ENCODE measurements at places on chromosomes 16 and 17.
A peak's percentile ranks its signal among the peaks of the same experiment; 100 is the strongest.

GRCh38 chr16:69561901-69562300 is 3.9 kb upstream of the NFAT5 start:
- no peak for DNase-seq

- no peak for DNase-seq
Observed at GRCh38 chr16:24353622-24354021, 97.5 kb downstream of the CACNG3 start.

GRCh38 chr17:69928611-69929010 is 146.4 kb upstream of the KCNJ16 start:
- peak; percentile 81 for DNase-seq

DNA sequence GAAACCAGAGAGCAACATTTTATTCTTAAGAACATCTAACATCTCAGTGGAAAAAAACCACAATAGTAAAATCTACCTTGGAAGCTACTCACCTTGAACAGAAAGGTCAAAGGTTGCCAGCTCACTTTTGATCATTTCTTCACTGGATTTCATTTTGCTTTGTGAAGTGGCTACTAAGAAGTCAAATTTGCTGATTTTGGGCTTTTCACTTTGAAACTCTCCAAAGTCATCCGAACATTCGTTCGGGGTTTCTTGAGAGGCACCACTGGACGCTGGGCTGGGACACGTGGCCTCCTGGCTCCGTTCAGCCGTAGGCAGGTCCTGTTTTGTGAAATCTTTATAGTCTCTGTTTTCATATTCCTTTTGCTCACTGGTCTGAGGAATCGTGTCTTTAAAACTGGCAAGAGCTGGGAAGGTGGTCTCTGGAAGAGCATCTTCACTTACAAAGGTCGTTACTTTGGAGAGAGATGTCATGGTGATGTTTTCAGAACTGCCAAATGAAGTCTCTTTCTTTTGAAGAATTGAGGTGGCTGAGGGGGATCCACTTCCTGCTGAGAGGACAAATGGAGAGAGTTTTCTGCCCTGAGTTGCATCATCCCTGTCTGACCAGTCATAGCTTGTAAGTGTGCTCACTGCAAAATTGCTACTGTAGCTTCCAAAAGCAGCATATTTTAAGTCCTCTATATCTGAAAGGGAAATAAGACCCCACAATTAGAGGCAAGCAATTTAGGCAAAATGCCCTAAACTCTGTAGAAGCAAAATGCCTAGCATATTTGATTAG is 52.4 kb downstream of the DUSP14 start:
- no peak for DNase-seq

- DNase-seq, result no peak
Observed at GRCh38 chr17:36509272-36509985, 22.9 kb downstream of the ZNHIT3 start.

DNA sequence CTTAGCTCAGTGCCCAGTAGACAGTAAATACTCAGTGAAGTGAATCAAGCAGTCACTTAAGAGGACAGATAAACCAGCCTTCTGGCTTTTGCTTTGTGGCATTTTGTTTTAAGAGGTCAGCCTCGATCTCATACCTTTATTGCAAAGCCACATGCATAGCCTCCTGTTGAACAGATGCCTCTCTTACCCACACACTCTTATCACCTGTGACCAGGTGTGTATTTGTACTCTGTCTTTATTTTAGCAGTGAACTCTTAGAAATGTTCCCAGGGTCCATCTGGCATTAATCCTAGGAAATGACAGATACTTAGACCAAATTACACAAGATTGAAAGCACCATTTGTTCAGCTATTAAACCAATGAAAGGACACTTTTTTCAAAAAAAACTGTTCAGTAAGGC is 1426.5 kb downstream of the CDH11 start:
- peak; percentile 17 for DNase-seq

DNA sequence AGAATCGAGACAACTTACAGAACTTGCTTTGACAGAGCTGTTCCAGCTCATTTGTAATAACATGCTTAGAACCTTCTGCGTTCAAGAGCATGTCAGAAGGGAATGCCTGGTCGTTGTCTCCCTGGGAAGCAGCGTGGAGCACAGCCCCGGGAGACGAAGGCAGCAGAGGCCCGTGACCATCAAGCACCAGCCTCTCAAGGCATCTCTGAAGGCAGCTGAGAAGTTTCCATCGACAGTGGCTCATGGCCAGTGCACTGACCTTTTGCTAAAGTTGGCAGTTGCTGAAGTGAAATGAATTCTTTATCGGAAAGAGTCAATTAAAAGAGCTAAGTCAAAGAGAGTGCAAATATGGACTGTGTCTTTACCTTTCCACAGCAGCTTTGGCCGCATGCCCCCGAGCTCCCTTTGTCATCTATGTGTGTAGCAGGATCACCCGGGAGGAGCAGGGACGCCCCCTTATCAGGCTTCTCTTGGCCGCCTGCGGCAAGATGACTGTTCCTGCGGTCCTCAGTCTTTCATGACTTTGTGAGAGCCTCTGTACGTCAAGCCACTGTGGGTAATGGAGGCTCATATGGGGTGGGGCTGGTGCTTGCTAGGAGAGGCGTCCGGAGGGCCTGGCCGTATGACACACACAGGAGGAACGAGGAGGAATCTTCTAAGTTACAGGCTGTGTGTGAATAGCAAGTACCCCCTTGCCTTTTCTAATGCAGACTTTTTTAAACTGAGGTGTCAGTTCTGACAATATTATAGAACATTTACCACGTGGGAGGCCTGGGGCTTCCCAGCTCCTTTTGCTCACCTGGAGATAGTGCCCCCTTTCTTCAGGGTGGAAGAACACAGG is 54.2 kb downstream of the LDHD start:
- no peak for DNase-seq

DNA sequence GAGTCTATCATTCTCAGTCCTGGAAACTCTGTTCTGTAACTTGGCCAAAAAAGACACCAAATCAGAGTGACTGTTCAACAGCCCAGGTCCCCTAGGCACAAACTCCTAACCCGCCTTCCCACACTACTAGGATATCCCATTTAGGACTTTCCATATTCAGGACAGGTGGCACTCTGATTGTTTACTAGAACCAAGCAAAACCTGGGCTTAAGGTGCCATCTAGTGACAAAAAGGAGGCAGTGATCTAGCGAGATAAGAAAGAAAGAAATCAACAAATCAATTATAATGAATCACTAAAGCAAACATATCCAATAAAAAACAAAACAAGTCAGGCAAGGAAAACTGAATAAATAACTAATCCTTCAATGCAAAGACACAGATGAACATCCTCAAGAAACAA is 203.9 kb downstream of the CEP112 start:
- DNase-seq, result no peak

DNA sequence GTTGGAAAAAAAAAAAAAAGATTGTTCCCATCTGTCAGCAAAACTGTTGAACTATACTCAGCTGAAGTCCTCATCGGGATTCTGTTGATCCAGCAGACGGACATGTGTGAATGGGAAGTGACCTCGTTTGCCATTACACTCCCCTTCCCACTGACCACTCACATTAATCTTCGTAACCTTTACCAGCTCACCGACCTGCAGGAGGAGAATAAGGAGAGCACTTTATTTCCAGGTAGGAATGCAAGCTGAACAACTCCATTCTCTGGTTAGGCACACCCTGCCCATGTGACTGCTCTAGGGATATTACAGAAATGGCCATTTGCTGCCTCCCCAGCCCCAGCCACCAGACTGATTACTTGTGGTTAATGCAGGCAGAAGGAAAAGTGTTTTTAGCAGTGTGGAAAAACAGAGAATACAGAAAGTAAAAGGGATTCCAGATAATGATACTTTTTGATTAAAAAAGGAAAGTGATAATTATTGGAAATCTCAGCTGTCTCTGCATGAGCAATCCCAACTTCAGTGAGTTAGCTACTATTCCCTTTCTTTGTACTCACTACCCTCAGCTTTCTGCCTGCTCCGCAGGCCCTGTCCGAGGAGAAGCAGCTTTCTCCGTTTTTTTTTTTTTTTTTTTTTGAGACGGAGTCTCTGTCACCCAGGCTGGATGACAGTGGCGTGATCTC is 23.6 kb upstream of the YWHAE start:
- DNase-seq, result no peak
